ENCODE measurements at places on chromosomes 11 and 22. TPM values are rescaled to one million over a fixed set of nuclear protein-coding genes. Genes with fewer than 3 reads are reported as not detected.

- H3K36me3 ChIP-seq: peaks cover 20% of the 10 kb centered on the region
- H3K27me3 ChIP-seq: no peaks in the 10 kb centered on the region
- peaks cover 43% of the 10 kb centered on the region for H3K4me1 ChIP-seq
- H3K4me3 ChIP-seq: no peak overlapping the region
- DNase-seq: no peak
- H3K27ac ChIP-seq: peak overlapping the region; percentile 39
Measured at GRCh38 chr11:67160045-67160444, 41.0 kb downstream of the KDM2A start.

- H3K4me1 ChIP-seq: no peaks in the 10 kb centered on the region
- H3K27ac ChIP-seq: no peak overlapping the region
- no peak overlapping the region for H3K4me3 ChIP-seq
- DNase-seq: no peak
- no peaks in the 10 kb centered on the region for H3K27me3 ChIP-seq
Measured at GRCh38 chr11:60658409-60658808, 41.0 kb upstream of the MS4A8 start.

DNA sequence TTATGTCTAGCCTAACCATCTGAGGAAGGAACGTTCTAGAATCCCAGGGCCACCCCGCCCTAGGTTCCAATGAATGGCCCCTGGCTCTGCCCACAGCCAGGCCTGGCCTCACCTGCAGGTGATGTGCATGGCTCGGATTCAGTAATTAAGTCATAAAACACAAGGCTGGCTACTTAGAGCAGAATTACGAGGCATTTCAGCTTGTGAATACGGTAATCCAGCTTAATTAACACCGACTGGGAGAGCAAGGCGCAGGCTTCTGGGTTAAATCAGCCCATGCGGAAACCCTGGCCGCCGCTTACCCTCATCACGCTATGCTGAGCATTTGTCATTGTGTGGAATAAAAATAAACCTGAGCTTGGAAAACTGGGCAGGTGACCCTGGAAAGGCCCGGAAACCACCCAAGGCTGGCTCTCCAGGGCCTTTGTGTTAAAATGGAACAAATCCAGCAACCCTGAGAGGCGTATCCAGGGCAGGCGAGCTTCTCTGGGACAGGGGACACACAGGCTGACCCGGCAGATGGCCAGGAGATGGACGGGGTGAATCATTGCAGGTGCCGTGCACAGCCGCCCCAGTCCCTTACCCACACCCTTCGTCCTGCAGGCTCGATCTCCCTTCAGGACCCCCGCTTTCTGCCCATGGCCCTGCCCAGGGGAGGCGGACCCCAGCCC, 220.2 kb downstream of the CTTN start:
- H3K4me1 ChIP-seq: no peaks in the 10 kb centered on the region
- H3K27ac ChIP-seq: no peak overlapping the region
- no peak overlapping the region for H3K4me3 ChIP-seq
- peaks cover 5% of the 10 kb centered on the region for H3K36me3 ChIP-seq

- peak; percentile 47 for DNase-seq
- H3K36me3 ChIP-seq: peaks cover 26% of the 10 kb centered on the region
- H3K4me1 ChIP-seq: peaks cover 44% of the 10 kb centered on the region
- H3K27ac ChIP-seq: peak overlapping the region; percentile 77
- H3K4me3 ChIP-seq: peak overlapping the region; percentile 44
Measured at GRCh38 chr11:9158898-9159391, 67.5 kb upstream of the SCUBE2 start.

- H3K4me3 ChIP-seq: no peak overlapping the region
- no peak overlapping the region for H3K27ac ChIP-seq
- no peak for DNase-seq
- H3K4me1 ChIP-seq: peaks cover 17% of the 10 kb centered on the region
- H3K36me3 ChIP-seq: no peaks in the 10 kb centered on the region
- peaks cover 3% of the 10 kb centered on the region for H3K27me3 ChIP-seq
Measured at GRCh38 chr11:17813391-17814059, 78.9 kb downstream of the KCNC1 start.

GRCh38 chr11:121443688-121444275, 8.3 kb upstream of the SORL1 start:
- no peaks in the 10 kb centered on the region for H3K36me3 ChIP-seq
- no peak for DNase-seq
- H3K4me3 ChIP-seq: no peak overlapping the region

- H3K4me1 ChIP-seq: no peaks in the 10 kb centered on the region
- H3K27ac ChIP-seq: no peak overlapping the region
- peaks cover 24% of the 10 kb centered on the region for H3K27me3 ChIP-seq
Measured at GRCh38 chr11:57479911-57480310, 19.6 kb downstream of the RTN4RL2 start.

DNA sequence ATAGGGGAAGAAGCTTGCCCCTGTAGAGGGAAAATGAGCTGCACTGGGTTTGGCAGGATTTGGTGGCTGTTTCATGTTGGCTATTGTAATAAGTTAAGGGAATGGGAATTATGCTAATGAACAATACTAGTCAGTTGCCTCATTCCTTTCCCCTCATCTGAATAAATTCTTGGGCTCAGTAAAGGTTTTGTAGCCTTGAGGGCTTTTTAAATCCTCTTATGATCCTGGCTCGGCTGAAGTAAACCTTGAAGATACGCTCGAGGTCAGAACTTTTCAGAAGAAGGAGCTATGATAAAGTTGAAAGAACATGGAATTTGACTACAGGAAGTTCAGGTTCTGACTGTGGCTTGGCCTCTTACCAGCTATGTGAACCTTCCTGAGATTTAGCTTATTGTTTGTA, 448.7 kb downstream of the RAB38 start:
- H3K4me1 ChIP-seq: no peaks in the 10 kb centered on the region
- H3K27me3 ChIP-seq: no peaks in the 10 kb centered on the region
- H3K27ac ChIP-seq: no peak overlapping the region
- H3K36me3 ChIP-seq: no peaks in the 10 kb centered on the region
- no peak for DNase-seq

- peaks cover 4% of the 10 kb centered on the region for H3K27me3 ChIP-seq
- no peak for DNase-seq
- no peaks in the 10 kb centered on the region for H3K36me3 ChIP-seq
- no peak overlapping the region for H3K27ac ChIP-seq
- no peak overlapping the region for H3K4me3 ChIP-seq
Measured at GRCh38 chr11:95242845-95243605, 12.0 kb upstream of the SESN3 start.

DNA sequence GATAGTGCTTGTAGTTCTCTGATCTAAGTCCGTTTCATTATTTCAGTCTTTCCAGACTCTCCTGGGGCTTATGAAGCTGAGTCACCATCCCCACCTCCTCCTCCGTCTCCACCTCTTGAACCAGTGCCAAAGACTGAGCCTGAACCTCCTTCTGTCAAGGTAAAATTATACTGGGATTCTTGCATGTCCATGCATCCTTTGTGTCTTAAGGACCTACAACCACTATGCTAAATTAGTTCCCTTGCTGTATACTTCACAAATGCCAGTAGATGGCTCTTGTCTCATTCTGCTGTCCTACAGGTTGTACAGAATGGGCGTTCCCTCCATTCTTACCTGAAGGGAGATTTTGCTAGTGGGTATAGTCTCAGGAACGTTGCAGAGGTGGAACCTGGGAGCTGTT, 42.2 kb downstream of the POLD3 start:
- H3K27me3 ChIP-seq: no peaks in the 10 kb centered on the region
- peaks cover 5% of the 10 kb centered on the region for H3K36me3 ChIP-seq
- peak; percentile 13 for DNase-seq
- H3K4me3 ChIP-seq: no peak overlapping the region

DNA sequence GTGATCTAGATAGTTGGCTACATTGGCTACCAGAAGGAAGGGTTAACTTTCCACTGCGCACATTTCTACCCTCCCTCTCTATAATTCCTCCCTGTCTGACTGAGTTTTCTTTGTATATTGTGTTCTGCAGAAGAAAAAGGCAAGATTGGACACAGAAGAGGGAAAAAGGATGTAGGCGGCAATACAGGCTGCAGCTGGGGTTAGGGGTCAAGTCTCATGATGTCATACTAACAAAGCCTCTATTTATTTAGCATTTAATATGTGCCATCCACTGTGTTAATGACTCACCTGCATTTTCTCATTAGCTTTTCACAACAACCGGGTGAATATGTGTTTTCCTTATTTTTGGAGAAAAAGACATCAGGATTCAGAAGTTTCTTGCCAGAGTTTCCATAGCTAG, 2.0 kb downstream of the FAM83F start:
- no peak overlapping the region for H3K4me3 ChIP-seq
- H3K27me3 ChIP-seq: peaks cover 18% of the 10 kb centered on the region
- no peaks in the 10 kb centered on the region for H3K36me3 ChIP-seq

GRCh38 chr11:12625438-12626071, 48.7 kb upstream of the TEAD1 start:
- DNase-seq: peak; percentile 87
- H3K27me3 ChIP-seq: peaks cover 1% of the 10 kb centered on the region
- peak overlapping the region; percentile 92 for H3K27ac ChIP-seq

DNA sequence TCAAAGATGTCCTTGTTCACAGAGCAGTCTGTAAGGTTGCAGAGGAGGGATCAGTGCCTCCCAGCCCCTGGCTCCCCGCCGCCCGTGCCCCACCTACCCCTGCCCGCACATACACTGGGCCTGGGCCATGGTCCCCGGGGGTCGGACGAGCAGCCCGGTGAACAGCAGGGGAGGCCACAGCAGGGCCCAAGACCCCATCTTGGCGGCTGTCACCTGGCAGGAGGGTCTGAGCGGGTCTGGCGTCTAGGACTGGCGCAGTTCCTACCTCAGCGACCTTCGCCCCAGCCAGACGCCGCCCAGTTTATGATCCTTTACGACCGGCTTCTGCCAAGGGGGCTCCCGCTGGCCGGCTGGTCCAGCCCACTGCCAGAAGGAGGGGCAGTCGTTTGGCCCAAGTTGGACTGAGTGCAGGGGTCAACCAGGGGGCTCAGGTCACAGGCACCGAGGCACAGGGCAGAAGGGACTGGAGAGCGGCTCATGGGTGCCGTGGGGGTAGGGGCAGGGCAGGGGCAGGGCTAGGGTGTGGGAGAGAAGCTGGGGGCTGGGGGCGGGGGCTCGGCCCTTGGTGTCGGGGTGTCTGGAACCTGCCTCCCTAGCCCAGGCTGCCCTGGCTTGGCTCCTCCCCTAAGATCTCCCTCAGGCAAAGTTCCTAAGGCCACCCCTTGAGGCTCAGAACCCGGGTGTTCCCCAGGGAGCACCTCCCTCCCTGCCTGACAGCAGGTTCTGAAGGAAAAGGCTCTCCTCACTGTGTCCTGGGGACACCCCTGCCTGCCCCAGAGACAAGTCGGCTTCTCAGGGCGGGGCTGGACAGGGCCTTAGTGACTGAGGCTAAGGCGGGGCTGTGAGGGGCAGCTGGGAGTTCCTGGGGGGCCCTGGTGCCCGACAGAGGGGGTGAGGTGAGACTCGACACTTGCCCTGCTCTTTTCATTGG, at the start of gene CDHR5:
TSS of gene CDHR5 (minus strand) at position 251 of the 931 bp plus-strand sequence. CDS start at position 198, 53 bp downstream.
- peaks cover 11% of the 10 kb centered on the region for H3K36me3 ChIP-seq
- DNase-seq: no peak
- H3K4me1 ChIP-seq: peaks cover 29% of the 10 kb centered on the region
- H3K27me3 ChIP-seq: peaks cover 18% of the 10 kb centered on the region

GRCh38 chr11:96341211-96342013, 1.6 kb downstream of the MAML2 start:
- H3K27me3 ChIP-seq: no peaks in the 10 kb centered on the region
- peak overlapping the region; percentile 95 for H3K4me3 ChIP-seq
- H3K4me1 ChIP-seq: peaks cover 57% of the 10 kb centered on the region
- peak; percentile 54 for DNase-seq
- H3K27ac ChIP-seq: peak overlapping the region; percentile 95

DNA sequence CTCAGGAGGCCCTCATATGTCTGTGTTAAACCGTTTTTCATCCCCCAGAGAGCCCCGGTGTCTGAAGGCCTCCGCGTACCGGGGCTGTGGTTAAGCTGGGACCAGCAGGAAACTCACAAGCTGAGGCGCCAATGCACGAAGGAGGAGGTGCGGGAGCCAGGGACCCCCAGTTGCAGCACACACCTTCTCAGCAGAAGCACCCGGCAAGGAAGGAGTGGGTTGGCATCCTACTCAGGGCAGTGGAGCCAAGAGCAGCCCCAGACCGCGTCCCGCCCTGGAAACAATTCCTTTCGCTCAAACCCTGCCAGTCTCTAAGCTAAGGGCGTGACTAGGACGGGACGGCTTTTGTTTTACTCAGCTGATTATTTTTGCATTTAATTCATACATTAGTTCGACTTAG, 726.9 kb downstream of the BRD1 start:
- H3K27ac ChIP-seq: no peak overlapping the region
- peaks cover 5% of the 10 kb centered on the region for H3K36me3 ChIP-seq
- no peaks in the 10 kb centered on the region for H3K4me1 ChIP-seq
- DNase-seq: no peak

- H3K4me1 ChIP-seq: no peaks in the 10 kb centered on the region
- H3K27me3 ChIP-seq: peaks cover 74% of the 10 kb centered on the region
- H3K27ac ChIP-seq: no peak within 1 kb of the TSS
- DNase-seq: no peak
Measured at GRCh38 chr11:118152552-118153471, at the start of gene SCN4B. SCN4B (minus strand) TSS chr11:118152823; CDS start chr11:118152673, 150 bp downstream.

GRCh38 chr11:76723142-76723541, 52.6 kb upstream of the LRRC32 start:
- peaks cover 29% of the 10 kb centered on the region for H3K27me3 ChIP-seq
- no peak overlapping the region for H3K27ac ChIP-seq
- H3K4me3 ChIP-seq: no peak overlapping the region
- H3K4me1 ChIP-seq: peaks cover 9% of the 10 kb centered on the region
- no peaks in the 10 kb centered on the region for H3K36me3 ChIP-seq
- DNase-seq: no peak

- peaks cover 22% of the 10 kb centered on the region for H3K4me1 ChIP-seq
- no peaks in the 10 kb centered on the region for H3K27me3 ChIP-seq
- H3K36me3 ChIP-seq: peaks cover 16% of the 10 kb centered on the region
- peak overlapping the region; percentile 66 for H3K4me3 ChIP-seq
Measured at GRCh38 chr11:69123593-69124545, 31.9 kb upstream of the SMIM38 start.

Gene MISFA
- 2.0 TPM for total RNA-seq

Gene LRRN4CL
- total RNA-seq: 3.9 TPM

Gene MUC6
- not detected for total RNA-seq

Gene OR6T1
- not detected for total RNA-seq

Gene FDXACB1
- total RNA-seq: 2.0 TPM

Gene RASL10A
- not detected for total RNA-seq

Gene LMO2
- not detected for total RNA-seq

Gene IPO7
- total RNA-seq: 141 TPM

Gene POU2AF3
- total RNA-seq: not detected

Gene FEN1
- total RNA-seq: 27.6 TPM
